ENCODE measurements at places on chromosomes 11 and 22.

DNA sequence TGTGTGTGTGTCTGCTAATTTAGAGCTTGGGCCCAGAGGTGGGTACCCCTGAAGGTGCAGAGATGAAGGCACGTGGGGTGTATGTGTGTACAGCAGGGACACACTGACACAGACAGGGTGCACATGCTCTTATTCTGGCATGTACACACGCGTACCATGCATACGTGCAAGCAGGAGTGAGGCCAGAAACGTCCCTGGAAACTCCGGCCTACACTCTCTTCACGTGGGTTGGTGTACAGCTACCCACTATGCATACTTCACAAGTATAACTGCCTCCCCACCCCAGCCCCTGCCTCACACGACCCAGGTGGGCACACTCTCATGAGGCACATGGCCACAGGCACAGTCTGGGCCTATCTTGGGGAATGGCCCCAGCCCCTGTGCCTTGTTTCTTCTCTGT, 27.5 kb upstream of the JAM3 start:
- no peak for DNase-seq

DNA sequence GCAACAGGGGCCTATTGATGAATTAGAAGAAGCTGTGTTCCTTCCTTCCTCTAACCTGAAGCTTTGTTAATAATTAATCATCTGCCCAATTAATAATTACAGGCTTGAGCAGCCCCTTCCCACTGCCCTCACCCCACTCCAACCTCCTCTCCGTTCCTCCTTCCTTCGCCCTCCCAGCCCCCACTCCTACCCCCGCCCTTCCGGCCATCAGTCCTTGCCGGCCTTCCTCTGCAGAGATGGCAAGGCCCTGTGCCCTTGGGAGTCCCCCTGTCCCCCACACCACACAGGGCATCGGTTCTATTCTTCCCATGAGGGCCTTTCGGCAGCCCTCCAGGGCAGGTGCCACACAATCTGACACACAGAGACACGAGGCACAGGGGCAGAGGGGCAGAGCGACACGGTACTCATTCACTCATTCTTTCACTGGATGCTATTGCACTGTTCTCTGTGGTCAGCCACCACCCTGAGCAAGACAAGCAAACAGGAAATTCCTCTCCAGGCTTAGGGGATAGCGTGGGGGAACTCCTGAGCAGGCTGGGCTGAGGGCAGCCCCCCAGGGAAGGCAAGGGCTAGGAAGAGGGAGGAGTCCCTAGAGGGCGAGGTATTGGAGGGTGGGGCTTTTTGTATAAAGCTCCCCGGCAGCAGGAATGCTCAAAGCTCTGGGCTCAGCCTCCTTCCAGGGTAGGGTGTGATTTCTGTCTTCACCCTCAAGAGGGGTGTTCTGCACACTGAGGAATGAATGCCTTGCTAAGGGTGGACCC, 14.7 kb downstream of the MGAT3 start:
- no peak for DNase-seq

DNA sequence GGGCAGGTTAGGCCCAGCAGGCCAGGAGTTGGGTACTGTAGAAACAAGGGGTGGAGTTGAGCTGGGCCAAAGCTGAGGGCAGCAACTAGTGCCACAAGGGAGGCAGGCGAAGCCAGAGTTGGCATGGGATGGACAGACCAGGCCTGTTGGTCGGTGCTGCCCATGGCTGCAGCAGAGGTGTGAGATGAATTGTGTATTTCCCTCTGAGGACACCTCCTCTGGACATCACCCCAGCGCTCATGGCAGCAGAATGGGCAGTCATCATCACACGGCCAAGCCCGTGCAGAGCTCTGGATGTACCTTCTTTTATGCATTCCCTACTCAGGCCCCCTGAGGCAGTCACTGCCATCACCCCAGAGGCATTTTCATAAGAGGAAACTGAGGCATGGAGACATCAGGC, 20.3 kb downstream of the TAB1 start:
- no peak for DNase-seq

DNA sequence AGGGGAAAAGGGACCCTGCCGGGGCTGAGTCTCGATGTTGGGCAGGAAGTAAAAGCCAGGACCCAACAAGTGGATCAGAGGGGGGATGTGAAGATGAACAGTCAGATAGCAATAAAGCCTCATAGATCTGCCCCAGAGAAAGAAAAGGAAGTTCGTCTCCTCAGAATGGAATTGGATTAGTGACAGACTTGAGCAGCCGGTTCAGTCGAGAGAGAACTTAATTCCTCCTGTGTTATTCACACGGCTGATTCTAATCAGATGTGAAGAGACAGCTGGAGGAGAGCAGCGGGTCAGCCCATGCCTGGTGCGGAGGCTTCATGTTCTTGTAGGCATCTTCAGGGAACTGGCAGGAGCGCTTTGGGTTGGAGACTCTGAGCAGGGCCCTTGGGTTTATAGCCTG, 29.3 kb upstream of the CABP7 start:
- no peak for DNase-seq

GRCh38 chr22:45548991-45549761, 46.5 kb downstream of the FBLN1 start:
- DNase-seq, result no peak

DNA sequence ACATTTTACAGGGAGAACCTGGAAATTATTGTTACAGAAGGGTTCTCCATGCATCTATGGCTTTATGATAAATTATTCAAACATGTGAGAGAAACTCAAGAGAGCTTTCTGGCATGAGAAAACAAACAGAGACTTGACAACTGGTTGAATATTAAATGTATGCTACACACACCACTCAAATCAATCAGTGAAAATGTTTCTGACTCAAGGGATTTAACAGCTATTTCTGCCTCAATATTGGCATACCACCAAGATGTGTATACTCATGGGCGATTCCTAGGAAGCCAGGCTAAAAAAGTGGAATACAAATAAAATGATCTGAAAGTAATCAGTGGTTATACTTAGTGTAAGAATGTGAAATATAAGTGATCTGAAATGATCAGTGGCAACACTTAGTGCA, 15.8 kb upstream of the OR51T1 start:
- DNase-seq, result no peak

- DNase-seq, result peak; percentile 20
Measured at GRCh38 chr11:122097419-122098001, 18.5 kb downstream of the BLID start.

DNA sequence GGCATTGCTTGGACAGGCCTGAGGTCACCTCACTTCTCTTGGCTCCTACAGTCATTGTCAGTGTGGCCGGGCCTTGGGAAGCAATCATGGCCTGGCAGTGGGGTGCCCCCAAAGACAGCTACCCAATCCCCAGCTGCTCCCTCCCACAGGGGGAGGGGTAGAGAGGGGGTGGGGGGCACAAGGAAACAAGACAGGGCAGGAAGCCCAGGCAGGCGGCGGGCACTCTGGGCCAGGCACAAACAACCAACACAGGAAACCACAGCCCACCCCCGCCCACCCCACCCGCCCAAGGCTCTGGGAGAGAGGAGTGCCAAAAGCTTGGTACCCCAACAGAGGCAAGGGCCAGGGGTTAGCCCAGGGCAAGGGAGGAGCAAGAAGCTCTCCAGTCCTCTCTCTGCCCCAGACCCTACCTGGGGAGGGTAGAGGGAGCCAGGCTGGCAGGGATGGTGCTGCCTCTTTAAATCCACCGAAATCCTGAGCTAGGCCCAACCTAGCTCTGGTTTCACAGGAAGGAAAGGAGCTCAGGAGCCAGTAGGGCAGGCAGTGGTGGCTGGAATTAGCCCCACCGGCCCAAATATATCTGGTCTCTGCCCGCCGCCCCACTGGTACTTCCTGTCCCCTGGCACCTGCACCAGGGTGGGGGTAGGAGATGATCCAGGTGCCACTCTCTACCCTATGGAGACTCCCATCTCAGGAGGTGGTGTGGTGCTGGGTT, 12.2 kb downstream of the BCL9L start:
- DNase-seq, result no peak

DNA sequence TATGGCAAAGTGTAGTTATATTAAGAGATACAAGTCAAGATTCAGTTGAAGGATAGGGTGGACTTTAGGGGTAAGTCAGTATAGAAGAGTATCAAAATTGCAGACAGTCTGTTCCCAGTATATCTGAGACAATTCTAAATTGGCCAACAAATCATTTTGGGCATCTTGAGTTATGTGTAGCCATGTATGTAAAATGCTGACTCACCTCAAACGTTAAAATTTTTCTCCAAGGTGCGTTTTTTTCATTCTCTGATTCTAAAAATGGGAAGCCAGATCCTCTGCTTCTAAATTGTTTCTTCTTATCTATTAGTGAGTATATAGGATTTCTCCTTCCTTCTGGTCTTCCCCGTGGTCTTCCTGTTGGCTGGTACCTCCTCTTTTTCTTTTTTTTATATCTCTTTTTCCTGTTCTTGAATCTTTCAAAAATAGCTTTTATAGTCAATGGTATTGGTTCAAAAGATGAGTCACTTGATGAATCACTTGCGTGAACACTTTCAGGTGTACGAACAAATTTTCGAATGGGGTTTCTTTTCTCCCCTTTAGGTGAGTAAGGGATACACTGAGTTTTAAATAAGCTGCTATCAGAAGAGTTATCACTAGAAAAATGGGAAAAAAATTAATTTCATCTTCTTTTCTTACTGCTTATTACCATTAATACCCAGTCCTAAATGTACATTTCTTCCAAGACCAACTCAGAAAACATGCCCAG, 3.2 kb downstream of the TAF1D start:
- DNase-seq, result no peak

DNA sequence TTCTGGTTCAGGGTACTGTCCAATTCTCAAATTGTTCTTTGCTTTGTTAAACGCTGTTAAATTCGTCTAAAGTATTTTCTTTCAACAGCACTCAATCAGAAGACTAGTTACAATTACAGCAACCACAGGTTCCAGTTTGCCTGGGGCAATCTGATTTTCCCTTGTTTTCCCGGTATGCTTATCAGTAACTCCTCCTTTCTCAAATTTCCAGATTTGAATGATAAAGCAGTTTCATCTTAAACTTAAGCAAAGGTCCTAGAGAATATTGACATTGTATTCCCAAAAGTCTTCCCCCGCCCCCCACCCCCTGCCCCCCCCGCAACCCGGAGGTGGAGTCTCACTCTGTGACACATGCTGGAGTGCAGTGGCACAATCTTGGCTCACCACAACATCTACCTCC, 10.5 kb upstream of the USP28 start:
- DNase-seq, result no peak

GRCh38 chr11:94741022-94741679, 27.0 kb upstream of the AMOTL1 start:
- DNase-seq, result peak; percentile 49

GRCh38 chr11:113623114-113623513, 83.0 kb downstream of the TMPRSS5 start:
- no peak for DNase-seq

DNA sequence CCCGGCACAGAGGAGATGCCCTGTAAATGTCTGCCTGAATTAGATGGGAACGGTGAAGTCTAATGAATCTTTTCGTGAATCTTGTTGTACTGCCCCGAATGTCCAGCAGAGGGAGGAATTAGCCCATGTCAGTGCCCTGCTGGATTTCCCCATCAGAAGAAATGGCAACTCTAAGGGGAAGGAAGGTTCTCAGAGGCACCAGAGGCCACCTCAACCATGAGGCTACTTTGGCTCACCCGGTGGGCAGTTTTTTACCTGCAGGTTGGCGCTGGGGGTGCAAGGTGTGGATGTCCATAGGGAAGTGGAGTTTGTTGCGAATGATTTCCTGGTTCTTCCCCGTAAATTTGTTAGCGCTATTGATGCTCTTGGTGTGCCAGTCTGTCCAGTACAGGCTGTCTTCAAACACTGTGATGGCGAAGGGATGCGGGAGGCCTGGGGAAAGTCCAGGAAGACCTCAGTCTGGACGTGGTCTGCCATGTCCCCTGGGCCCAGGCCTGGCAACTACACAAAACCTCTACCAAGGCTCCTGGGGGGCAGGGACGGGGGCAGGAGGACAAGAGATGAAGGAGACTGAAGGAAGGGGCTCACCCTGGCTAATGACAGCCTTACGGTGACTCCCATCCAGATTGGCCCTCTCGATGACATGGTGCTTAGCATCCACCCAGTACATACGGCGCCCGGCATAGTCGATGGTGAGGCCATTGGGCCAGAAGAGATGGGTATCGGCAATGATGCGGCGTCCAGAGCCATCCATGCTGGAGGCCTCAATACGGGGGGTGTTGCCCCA, 28.5 kb downstream of the LRP4 start:
- DNase-seq, result peak; percentile 66

GRCh38 chr22:40434745-40435144, 64.4 kb downstream of the SGSM3 start:
- DNase-seq, result no peak

DNA sequence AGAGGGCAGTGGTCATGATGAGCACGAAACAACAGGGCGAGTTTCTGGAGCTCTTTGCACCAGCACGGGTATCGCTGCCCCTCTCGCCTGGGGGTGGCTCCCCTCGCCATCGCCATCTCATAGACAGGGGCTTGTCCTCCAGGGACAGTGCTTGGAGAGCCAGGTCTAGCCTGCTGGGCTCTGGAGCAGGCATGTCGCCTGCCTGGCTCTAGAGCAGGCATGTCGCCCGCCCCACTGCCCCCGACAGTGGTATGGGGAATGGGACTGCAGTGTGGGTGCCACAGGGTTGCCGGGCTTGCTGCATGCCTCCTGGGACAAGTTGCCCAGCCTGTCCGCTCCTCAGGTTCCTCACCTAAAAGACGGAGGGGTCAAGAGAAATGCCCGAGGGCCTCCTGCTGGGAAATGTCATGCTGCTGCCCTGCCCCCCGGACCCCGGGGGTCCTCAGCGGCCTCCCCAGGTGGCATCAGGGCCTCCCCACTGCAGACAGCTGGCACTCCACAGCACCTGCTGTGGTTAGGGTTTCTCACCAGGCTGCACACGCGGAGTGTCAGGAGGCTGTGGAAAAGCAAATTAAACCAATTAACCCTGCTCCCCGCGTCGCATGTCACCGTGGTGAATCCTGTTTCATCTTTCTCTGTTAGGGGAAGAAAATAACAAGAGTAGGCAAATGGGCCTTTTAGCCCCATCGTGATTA, 403.0 kb downstream of the TBC1D22A start:
- DNase-seq, result no peak

- no peak for DNase-seq
Measured at GRCh38 chr11:16891165-16891564, 123.0 kb downstream of the PLEKHA7 start.

DNA sequence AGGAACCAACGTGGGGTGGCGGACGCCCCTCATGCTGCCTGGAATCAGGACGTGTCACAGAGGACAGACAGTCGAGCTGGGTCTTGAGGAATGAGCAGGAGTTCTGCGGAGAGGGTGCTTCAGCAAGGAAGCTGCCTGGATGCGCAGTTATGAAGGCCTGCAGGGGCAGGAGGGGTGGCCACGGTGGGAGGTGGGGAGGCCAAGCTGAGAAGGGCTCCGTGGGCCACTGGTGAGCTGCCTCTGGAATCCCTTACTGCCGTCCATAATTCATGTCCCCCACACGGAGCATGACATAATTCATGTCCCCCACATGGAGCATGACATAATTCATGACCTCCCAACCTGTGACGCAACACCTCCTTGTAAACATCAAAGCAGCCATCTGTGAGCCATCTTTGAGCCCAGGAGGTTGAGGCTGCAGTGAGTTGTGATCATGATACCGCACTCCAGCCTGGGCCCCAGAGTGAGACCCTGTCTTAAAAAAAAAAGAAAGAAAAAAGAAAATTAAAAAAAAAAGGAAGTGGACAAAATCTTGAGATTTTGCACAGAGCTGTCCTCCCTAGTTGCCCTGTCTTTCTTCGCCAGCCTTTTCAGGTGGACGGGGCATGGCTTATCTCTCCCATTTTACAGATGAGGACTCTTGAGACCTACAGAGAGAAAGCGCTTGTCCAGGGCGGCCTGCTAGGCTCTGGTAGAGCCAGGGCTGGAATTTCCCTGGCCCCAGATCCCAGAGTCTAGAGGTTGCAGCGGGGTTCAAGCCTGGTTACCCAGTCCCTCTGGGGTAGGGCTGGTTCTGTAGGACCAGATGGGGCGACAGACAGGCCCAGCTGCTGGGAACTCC, 24.3 kb upstream of the PICK1 start:
- DNase-seq, result no peak

GRCh38 chr22:44243761-44244160, 63.0 kb downstream of the PARVG start:
- no peak for DNase-seq
